Globus pallidus (tissue), 1 donor: ENCODE measurements at places on chromosomes 7 and 10.

GRCh38 chr7:139192014-139192706, 38.9 kb upstream of the UBN2 start:
- no peak for DNase-seq

DNA sequence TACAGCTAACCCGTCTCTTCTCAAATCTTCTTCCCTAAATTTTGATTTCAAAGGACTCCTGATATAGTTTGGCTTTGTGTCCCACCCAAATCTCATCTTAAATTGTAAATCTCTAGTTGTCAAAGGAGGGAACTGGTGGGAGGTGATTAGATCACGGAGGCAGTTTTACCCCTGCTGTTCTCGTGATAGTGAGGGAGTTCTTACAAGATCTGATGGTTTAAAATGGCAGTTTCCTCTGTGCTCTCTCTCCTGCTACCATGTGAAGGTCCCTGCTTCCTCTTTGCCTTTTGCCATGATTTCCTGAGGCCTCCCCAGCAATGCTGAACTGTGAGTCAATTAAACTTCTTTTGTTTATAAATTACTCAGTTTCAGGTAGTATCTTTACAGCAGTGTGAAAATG, 269.3 kb downstream of the POLR1F start:
- no peak for DNase-seq

DNA sequence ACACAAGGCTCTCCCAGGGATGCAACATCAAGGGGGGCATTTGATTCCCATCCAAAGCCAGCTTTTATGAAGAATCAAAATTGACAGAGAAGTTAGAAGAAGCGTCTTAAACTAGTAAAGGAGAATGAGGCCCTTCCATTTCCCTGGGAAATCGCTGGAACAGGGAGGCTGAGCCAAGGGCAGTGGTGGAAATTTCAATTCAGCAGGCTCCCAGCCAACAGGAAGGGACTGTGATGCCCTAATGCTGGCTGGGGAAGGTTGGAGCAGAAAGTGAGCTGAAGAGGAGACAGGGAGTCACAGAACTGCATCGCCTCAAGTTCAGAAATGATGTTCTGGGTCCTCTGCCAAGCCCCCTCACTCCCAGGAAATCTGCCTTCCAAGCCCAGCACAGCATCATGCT, 517.3 kb downstream of the GRID1 start:
- DNase-seq, result peak; percentile 20

DNA sequence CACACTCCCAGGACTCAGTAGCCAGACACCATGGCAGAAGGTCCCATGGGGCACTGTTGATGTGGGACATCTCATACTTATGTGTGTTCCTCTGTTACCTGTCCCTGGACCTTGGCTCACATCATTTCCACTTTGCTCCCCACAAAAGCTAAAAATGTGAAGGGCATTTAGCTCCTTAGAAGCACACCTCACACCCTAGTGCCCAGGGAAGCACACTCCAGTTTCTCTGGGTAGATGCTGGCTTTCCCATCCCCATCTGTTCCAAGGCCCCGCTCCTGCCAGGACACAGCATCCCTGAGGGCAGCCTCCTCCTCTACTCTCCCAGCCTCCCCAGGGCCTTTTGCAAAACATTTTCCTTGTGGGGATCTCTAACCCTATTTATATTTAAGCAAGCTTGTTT, 572.4 kb upstream of the MGMT start:
- DNase-seq, result no peak

DNA sequence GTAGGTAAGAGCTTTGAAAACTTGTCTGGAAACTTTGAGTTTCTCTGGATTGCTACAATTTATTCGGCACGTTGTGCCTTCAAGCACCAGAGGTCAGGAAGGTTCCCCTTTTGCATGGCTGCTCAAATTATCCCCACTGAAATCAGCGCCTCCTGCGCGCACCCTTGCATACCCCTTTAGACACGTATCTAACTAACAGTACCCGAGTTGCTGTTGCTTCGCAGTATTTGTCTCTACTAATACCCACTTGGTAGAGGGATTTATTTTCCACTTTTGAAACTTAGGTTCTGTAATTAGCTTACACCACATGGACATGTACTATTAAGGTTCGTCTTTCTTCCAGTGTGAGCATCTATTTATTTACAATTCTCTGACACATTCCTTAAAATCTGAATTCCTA, 1.6 kb downstream of the MEOX2 start:
- no peak for DNase-seq

- no peak for DNase-seq
Measured at GRCh38 chr10:86253091-86254072, 113.2 kb downstream of the GRID1 start.

GRCh38 chr7:44262031-44262430, 61.3 kb downstream of the YKT6 start:
- no peak for DNase-seq

GRCh38 chr7:100824499-100825214, 2.7 kb downstream of the EPHB4 start:
- no peak for DNase-seq

- DNase-seq, result no peak
Measured at GRCh38 chr7:72540106-72540611, 128.0 kb upstream of the CALN1 start.

DNA sequence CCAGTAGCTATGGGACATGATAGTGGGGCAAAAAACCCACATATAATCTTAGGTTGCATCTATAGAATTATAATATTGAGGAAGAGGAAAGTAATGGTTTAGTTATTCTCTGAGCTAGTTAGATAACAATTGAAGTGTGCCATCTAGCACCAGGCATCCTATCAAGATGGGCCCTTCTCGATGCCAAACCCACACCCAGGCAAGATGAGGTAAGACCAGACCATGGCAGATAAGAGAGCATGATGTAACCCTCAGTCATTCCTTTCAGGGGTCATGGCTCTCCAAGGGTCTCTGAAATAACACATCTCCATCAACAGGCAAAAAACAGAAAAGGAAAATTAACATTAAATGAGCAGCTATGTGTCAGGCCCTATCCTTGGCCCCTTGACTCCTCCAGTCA, 128.7 kb downstream of the SH3PXD2A start:
- DNase-seq, result no peak

- peak; percentile 15 for DNase-seq
Measured at GRCh38 chr7:97499204-97499603, 232.7 kb upstream of the TAC1 start.

DNA sequence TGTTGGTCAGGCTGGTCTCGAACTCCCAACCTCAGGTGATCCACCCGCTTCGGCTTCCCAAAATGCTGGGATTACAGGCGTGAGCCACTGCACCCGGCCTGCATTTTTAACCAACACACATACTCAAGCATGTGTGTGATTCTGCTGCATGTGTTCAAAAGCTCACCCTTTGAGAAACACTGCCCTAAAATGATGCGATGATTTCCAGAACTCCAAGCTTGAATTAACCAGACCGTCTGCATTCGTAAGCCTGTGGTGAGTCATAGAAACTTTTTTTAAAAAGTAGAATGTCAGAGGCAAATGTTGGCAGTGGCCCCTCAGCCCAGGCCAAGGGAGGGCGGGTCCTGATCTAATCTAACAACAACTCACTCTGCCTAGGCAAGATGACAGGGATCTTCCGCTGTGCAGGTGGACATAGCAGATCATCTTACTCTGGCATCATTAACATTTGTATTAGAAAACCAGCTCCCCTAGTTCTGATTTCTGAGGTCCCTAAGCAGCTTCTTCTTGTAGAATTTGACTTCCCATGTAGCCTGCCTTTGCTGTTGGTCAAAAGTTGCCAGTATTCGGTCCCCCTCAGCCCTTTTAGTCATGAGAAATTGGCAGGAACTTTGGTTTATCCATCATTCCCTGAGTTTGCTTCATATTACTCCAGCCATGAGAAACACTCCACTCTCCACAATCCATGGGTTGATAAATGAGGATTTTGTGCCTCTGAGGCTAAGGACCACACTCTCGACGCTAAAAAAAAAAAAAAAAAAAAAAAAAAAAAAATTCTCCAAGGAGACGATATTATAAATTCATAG, 190.4 kb downstream of the SKIDA1 start:
- no peak for DNase-seq

GRCh38 chr10:72790216-72790990, 98.5 kb downstream of the MCU start:
- DNase-seq, result no peak

GRCh38 chr10:115171392-115171960, 78.3 kb downstream of the ATRNL1 start:
- DNase-seq, result peak; percentile 1

GRCh38 chr7:66464059-66464458, 164.6 kb upstream of the KCTD7 start:
- DNase-seq, result no peak

GRCh38 chr7:138468244-138469123, 8.4 kb downstream of the TRIM24 start:
- DNase-seq, result peak; percentile 81

DNA sequence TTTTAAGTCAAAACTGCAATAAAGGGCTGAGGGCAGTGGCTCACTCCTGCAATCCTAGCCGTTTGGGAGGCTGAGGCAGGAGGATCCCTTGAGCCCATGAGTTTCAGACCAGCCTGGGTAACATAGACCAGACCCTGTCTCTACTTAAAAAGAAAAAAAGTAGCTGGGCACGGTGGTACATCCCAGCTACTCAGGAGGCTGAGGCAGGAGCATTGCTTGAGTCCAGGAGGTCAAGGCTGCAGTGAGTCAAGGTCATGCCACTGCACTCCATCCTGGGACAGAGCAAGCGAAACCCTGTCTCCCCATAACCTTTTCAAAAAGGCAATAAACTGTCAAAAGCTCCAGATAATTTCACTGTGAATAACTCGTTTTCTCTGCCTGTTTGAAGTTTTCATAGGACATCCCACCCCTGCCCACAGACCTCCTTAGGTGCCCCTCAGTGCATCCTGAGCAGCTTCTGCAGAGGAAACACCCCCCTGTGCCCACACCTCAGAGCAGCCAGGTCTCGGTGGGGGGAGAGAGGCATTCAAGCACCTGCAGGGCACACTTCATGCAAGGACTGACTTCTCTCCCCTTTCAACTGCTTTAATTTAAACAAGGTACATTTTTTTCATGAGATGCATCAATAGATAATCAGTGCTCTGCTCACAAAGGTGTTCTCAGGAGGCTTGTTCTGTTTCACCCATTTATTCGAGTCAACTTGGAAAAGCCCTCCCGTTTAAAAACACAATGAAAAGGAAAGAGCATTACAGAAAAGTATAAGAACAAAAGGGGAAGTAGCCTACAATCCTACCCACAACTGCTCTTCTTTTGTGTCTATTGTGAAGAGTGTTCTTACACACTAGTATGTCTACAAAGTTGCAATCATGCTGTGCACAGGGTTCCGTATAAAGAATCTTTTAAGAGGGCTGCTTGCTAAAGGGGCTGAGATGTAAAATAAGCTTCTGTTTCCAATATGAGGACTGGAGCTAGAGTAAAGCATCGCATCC, 104.9 kb downstream of the KMT2E start:
- no peak for DNase-seq

DNA sequence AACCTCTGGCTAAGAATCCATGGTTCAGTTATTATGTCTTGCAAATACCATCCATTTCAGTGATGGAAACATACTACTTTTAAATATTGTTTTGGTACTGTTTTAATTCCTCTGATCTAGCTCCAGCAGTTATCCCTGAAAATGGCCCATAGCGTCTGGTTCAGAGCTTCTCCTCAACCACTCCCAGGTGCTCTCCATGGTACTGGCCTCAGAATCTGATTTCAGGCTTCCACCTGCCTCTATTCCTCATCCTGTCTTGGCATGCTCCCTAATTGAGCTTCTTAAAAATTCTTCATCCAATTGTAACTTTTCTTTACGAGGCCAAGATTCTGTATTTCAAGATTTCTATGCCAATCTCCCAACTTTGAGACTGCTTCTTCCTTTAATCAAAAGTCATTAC, 236.3 kb downstream of the HTR7 start:
- DNase-seq, result no peak

DNA sequence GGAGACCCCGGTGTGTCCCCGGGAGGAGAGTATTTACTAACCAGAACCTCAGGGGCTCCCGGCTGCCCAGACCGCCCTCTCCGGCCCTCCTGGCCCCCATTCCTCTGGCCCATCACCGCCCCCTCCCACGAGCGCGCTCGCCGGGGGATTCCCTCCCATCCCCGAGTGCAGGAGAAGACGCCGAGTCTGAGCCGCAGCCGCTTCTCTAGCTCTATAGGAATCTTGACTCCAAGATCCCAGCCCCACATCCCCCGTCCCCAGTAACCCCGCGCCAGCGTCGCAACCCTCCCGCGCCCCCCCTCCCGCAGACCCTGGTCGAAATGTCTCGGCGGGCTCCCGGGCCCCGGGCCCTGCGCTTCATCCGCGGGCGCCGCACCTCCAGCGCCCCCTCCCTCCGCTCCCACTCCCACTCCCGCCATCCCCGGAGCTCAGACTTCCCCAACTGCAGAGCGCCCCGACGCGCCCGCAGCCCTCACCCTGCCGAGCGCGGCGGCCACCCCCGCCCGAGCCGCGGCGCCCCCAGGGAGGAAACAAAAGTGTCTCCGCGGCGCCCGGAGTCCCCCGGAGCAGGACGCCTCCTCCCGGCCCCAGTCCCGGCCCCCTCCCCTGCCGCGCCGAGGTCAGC, 541 bp downstream of the ELMO1 start:
- no peak for DNase-seq

DNA sequence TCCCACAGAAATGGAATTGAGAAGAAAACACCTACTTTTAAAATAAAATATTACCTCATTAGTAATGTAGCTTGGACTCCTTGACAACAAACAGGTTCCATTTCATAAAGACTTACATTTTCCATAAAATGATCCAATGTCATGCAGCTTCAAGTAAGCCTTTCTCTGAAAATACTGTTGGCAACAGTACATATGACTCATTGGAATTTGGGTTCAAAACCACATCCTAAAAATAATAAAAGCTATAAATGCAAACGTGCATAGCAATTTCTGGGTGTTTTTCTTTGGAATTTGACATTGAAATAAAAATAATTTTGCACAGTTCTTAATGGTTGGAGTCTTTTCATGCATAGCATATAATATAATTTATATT, 47.9 kb downstream of the FHIP2A start:
- DNase-seq, result no peak

DNA sequence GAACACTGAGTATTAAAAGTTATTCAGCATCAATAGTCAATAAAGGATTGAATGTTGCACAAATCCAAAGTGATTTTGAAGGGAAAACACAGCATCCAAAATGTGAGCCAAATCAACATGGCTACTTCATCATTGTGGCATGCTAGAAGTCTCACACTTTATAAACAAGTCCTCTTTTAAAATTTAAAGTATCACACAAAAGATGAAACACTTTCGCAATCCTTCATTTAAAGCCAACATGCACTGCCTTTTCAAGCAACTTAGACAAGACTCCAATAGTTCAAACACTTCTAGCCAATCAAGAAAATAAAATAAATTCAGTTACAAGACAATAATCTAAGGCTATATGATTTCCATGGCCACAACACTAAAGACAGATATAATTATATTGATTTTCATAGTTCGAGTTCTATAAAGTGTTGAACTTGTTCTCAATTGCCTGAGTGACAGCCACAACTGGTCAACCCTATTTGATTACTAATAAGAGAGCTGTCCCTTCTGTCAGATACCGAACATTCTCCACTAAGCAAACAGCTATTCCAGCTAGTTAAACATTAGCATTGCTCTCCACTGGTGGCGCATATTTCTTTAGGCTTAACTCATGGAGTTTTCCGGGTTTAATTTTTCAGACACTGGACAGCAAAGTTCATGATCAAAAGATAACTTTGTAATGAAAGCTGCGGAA, 8.3 kb downstream of the EBF3 start:
- no peak for DNase-seq

DNA sequence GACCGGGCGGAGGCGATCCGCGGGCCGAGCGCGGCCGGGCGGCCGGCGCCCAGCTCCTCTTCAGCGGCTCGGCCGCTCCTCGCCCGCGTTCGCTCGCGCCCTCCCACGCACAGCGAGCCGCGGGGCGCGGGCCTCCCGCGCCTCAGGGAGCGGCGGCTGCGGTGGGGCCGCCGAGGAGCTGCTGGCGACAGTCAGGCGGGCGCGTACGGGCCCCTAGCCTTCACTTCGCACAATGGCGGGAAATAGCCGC, at the start of gene MCMBP:
TSS of gene MCMBP (minus strand) at position 234 of the 250 bp plus-strand sequence. CDS start 259 bp downstream, outside the sequence.
- DNase-seq, result peak; percentile 26
